ENCODE measurements at places on chromosomes 1 and 21. TPM values are rescaled to one million over a fixed set of nuclear protein-coding genes. Genes with fewer than 3 reads are reported as not detected.

GRCh38 chr21:29465546-29465945 is 166.8 kb downstream of the BACH1 start:
- DNase-seq: no peak

GRCh38 chr1:156081180-156081916 is 917 bp downstream of the MEX3A start:
- no peak for DNase-seq

- DNase-seq: peak; percentile 52
Observed at GRCh38 chr1:88935522-88936222, 44.3 kb upstream of the GTF2B start.

DNA sequence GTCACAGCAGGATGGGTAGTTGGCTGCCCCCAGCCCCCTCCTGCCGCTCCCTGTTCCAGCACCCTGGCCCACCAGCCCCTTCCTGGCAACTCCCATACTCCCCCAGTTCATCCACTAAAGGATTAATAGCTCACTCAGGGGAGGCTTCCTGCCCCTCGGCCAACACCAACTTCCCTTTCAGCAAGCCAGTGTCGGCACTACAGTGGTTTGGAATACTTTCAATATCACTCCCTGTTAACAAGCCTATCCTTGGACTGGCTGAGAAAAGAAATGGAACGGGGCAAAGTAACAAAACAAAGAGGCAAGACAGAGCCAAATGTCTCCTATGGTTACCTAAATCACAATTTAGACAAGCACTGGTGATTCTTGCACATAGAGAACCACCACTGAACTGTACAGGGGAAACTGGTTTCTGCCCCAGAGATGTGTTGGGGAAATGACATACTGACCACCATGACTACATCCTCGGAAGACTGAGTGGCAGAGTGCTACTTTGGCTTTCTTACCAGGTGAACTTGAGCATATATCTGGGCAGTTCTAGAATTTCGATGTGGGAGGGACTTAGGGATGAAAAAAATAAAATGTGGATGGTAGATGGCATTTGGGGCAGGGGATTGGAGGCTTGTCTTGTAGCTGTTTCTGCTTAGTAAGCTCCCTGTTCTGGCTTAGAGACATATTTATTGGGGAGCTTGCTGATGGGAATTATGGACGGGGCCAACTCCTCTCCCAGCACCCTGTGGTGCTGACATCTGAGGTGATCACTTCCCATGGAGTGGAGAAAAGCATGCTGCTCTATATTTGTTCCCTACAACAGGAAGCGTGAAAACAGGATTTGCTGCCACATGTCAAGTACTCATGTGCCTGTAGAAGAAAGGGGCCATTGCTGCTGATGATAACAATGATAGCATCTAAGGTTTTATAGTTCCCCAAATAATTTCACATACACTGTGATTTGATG is 7.1 kb upstream of the CAPN2 start:
- peak; percentile 73 for DNase-seq

GRCh38 chr1:65792669-65793358 is at the start of gene PDE4B:
TSS of gene PDE4B (plus strand) at chr1:65792895.
- peak; percentile 12 for DNase-seq

- DNase-seq: no peak
Observed at GRCh38 chr1:79807816-79808215, 801.3 kb upstream of the ADGRL4 start.

Gene CLCA4
- not detected for total RNA-seq

Gene PCP4
- total RNA-seq: not detected

DNA sequence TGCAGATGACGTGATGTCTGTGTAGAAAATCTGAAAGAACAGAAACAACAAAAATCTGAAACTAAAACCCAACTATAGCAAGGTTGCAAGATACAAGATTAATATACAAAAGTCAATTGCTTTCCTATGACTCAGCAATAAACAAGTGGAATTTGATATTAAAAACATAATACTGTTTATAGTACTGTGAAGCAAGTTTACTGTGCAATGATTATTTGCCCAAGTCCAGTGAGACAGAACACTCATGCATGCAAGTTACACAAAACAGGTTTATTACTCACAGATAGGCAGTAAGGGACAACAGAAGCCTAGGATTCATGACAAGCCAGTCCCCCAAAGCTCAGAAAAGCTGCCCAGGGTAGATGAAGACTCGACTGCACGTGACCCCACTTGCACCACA is 62.4 kb upstream of the RAB4A start:
- no peak for DNase-seq

DNA sequence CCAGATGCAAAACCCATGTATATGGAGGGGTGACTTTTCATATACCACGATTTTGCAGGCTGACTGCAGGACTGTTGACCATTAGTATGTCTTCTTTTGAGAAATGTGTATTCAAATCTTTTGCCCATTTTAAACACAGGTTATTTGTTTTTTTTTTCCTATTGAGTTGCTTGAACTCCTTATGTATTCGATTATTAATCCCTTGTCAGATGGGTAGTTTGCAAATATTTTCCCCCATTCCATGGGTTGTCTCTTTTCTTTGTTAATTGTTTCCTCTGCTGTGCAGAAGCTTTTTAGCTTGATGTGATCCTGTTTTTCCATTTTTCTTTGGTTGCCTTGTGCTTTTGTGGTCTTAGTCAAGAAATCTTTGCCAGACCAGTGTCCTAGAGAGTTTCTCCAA is 24.6 kb upstream of the KLF17 start:
- DNase-seq: peak; percentile 18

Gene CLEC20A
- not detected for total RNA-seq

Gene OR2L2
- total RNA-seq: not detected

Gene IGSF9
- not detected for total RNA-seq

- no peak for DNase-seq
Observed at GRCh38 chr1:231954751-231955150, 328.2 kb downstream of the DISC1 start.

DNA sequence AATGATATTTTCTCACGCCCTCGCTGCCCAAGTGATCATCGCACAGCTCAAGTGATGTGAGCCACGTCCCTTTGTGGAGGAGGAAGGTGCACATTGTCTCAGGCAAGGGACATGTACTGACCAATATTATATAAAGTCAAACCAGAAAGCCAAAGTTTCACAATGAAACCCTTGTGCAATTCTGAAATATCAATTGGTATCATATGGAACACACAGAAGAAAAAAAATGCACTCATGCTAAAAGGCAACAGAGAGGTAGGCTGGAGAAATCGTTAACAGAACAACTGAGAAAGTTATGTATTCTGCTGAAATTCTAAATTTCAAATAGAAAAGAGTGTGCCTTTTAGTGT is 1.9 kb downstream of the JAM2 start:
- no peak for DNase-seq

DNA sequence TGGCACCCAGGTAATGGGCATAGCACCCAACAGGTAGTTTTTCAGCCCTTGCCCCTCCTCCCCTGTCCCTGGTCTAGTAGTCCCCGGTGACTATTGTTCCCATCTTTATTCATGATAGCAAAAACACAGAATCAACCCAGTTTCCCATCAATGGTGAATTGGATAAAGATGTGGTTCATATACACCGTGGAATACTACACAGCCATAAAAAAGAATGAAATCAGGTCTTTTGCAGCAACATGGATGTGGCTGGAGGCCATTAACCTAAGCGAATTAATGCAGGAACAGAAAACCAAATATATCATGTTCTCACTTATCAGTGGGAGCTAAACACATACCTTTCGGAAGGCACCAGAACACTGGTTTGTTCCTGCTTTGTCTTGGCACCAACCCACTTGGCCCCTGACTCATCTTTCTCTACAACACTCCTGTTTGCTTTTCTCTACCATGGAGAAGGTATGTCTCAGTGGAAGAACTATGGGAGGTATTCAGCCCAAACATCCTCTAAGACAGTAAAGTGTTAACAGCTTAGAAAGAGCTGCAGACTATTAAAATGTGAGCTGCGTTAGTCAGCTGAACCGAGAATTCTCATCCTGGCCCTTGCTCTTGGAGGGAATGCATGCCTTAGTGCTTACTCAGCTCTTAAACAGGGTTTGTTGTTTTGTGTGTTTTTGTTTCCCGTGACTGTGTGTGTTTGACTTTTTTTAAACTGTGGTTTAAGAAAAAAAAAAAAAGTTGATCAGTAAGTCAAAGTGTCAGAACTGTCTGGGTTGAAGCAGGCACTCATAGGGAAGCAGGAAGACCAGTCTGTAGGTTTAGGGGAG is 203.0 kb downstream of the TOMM20 start:
- peak; percentile 97 for DNase-seq

Gene CA6
- total RNA-seq: not detected

DNA sequence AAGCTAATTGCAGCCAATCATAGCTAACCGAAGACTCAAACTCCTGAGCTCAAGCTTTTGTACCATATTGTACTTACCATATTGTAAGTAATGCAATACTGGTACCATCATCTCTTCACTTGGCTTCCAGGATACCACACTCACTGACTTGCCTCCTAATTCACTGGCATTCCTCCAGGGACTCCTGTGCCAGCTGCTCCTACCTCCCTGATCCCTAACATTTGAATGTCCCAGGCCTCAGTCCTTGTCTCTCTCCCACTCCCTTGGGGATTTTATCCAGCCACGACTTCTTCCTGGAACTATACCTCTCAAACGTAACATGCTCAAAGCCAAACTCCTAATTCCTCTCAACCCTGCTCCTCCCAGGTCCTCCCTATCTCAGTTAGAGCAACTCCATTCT is 33.8 kb downstream of the USP48 start:
- DNase-seq: no peak

All from RPMI7951 (cell line).